ENCODE measurements at places on chromosomes 2 and 18. TPM values are rescaled to one million over a fixed set of nuclear protein-coding genes. Genes with fewer than 3 reads are reported as not detected.

Gene PCARE
- total RNA-seq, result not detected

Gene LIMS2
- 7.7 TPM for total RNA-seq

Gene OXER1
- not detected for total RNA-seq

Gene CCDC74A
- total RNA-seq, result 14.7 TPM

Gene DSG4
- not detected for total RNA-seq

Gene TANC1
- total RNA-seq, result 6.9 TPM

Gene SP140L
- total RNA-seq, result 3.0 TPM

Gene ATP8B1
- total RNA-seq, result 6.2 TPM

Gene ETAA1
- total RNA-seq, result 9.4 TPM

Gene GREB1L
- total RNA-seq, result 1.8 TPM

Gene UCN
- 2.5 TPM for total RNA-seq

Gene MAL
- not detected for total RNA-seq

Gene FIGN
- total RNA-seq, result 1.5 TPM

Gene UGT1A1
- total RNA-seq, result 0.88 TPM

Gene USP37
- 5.3 TPM for total RNA-seq

Gene GPAT2
- total RNA-seq, result not detected

Gene BMP10
- total RNA-seq, result not detected

Gene PASK
- 7.5 TPM for total RNA-seq

Gene ALS2
- 13.2 TPM for total RNA-seq
